Activated T-cell treated with anti-CD3 and anti-CD28 coated beads for 24 hours (primary cell): ENCODE measurements at places on chromosomes 16 and 17.

GRCh38 chr17:29982991-29983653 lies 41.7 kb downstream of the EFCAB5 start:
- no peak for DNase-seq

DNA sequence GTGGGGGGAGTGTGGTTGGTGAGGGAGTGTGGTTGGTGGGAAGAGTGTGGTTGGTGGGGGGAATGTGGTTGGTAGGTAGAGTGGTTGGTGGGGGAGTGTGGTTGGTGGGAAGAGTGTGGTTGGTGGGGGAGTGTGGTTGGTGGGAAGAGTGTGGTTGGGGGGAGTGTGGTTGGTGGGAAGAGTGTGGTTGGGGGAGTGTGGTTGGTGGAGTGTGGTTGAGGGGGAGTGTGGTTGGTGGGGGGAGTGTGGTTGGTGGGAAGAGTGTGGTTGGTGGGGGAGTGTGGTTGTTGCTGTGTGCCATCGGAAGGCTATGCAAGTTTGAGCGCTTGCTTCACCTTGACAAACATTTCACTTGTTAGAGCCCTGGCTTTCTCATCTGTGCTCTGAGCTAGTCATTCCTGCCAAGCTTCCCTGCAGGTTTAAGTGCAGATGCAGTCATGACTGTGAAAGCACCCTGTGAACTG lies 20.1 kb downstream of the MINK1 start:
- no peak for DNase-seq

DNA sequence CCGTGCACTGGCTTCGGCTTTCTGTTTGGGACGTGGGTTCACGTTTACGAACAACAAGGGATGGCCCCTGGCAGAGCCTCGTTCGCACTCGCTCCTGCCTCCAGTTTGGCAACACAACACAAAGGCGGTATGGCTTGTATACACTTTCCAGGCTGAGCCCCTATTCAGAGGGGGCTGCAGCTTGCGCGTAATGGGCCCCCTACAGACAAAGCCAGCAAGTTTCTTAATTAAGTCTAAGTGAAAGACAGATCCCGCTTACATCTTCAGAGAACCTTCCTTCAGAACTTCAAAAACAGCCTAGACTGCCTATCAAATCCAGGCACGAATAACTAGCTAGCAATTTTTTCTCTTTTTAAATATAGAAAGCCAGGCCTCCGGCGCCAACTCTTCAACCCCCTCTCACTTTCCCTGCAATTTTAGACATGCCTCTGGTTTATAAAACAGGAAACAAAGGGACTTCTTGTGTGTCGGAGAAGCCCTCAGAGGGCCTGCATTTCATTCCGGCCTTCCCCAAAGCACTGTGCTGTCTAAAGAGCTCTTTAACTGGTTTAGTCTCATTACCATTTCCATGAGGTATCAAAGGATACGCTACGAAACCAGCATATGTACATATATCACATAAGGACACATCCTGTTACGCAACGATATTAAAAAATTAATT lies 244.9 kb downstream of the STX8 start:
- no peak for DNase-seq

DNA sequence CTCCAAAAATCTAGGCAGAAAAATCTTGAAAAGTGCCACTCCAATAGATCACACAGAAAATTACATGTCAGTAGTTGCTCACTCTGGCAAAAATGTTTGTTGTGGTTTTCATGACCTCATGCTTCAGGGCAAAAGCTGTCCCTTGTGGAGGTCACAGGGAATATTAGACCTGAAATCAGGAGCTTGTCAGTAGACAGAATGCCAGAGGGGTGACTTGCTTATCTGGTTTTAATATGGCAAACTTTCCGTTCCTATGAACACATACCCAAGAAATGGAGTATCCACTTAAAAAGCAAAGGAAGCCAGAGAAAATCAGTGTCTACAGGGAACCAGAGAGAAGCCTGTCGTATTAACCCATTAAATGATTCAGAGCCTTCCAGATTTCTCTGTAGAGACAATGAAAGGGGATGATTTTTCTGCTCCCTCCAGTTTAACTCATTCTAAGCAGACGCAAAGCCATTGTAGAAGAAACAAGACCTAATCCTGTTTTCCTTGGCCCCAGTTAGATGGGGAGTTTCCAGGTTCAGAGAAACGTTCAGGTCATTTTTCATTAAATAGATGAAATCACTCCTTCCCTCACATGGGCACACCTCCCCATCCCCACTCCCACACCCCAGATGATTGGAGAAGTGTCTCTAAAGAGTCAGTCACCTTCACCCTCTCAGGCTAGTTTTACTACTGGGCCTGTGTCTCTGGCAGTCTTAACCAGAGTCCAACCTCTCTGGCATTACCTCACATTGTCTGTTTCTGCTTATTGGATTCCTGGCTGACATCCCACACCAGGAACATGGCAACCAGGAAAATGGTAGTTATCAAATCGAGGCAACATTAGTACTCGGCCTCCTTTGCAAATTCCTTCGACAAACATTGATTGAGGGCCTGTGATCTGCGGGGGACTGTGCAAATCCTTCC lies 6.0 kb downstream of the SOX9 start:
- no peak for DNase-seq

DNA sequence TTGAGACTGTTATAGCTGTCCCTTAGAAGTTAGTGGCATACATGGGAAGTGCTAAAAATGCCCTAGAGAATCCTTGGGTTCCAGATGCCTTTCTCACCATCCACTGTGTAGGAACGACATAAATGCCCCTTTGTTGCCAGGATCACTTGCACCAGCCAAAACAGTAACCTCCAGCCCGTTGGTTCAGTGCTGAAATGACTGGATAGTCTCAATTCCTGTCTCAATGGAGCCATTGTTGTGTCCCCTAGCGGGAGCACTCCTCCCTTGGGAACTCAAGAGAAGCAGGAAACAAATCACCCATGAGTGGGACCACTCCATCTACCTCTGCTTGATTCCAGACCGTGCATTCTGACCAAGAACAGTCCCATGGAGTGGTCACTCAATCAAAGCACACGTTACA lies 23.1 kb downstream of the MPHOSPH6 start:
- DNase-seq: no peak
